ENCODE measurements at places on chromosomes 7 and 10.

- no peak for DNase-seq
These were observed 54.7 kb upstream of the SYPL1 start for GRCh38 chr7:106166651-106167342.

- DNase-seq: no peak
These were observed 337.9 kb downstream of the PTPRN2 start for GRCh38 chr7:158249692-158250091.

DNA sequence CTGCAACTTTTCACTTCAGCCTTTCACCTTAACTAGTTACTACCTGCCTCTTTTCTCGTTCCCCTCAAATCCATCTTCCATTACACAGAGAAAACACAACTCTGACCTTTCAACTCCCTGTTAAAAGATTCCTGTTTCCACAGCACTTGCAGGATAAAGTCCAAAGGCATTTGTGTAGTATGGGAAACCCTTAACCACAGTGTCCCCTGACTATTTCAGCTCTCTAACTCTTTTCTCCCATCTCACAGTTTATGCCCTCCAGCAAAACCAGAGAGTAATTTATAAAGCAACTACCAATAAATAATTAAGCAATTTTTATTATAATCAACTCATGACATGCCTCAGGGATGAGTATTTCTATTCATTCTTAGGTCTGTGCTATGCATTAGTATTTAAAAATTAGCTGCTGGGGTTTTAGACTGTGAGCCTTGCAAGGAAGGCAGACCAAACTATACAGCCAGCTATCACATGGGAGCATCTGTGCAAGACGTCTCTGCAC is 51.0 kb downstream of the COL1A2 start:
- no peak for DNase-seq

DNA sequence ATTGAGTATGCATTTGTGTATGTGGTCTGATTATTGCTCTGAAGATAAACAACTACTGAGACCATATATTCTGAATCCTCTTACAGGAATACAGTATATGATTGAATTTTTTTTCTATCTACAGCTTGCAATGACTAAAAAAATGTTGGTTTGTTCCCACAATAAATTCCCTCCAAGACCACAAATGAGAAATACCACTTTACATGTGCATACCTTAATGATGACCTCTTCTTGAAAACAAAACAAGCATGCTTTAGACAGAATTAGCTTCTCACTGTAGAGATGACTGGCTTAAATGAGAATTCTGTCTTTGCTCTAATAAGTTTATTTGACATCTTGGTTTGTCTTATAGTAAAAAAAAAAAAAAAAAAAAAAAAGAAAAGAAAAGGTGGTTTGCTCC is 241.5 kb downstream of the PCDH15 start:
- DNase-seq: no peak

- no peak for DNase-seq
These were observed 3.4 kb downstream of the EVX1 start for GRCh38 chr7:27245798-27246691.

- no peak for DNase-seq
These were observed 31.8 kb upstream of the VCL start for GRCh38 chr10:73965890-73966768.

All from stimulated activated CD4-positive, alpha-beta T cell treated with anti-CD3 and anti-CD28 coated beads, Interleukin-1b, Interleukin-23, amount 100 ng/mL, for 1 hour (primary cell).